ENCODE measurements at places on chromosomes 6 and 20. TPM values are rescaled to one million over a fixed set of nuclear protein-coding genes. Genes with fewer than 3 reads are reported as not detected.

The IRF4 gene
- 1.3 TPM for total RNA-seq

The FNDC1 gene
- not detected for total RNA-seq

GRCh38 chr6:159931112-159931511, 37.8 kb upstream of the IGF2R start:
- H3K4me1 ChIP-seq, result no peaks in the 10 kb centered on the region
- no peak for DNase-seq
- no peak overlapping the region for H3K27ac ChIP-seq
- peaks cover 17% of the 10 kb centered on the region for H3K27me3 ChIP-seq
- H3K4me3 ChIP-seq, result no peak overlapping the region

DNA sequence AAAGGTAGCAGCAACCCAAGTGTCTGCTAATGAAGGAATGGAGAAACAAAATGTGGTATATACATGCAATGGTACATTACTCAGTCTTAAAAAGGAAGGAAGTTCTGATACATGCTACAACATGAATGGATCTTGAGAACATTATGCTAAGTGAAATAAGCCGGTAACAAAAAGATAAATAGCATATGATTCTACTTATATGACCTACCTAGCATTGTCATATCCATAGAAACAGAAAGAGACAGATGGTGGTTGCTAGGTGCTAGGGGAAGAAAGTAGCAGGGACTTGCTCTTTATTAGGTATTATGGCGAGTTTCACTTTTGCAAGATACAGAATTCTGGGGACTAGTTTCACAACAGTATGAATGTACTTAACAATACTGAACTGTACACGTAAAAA, 46.6 kb downstream of the UBR2 start:
- no peak overlapping the region for H3K27ac ChIP-seq
- no peak for DNase-seq
- no peaks in the 10 kb centered on the region for H3K4me1 ChIP-seq
- H3K27me3 ChIP-seq, result no peaks in the 10 kb centered on the region

DNA sequence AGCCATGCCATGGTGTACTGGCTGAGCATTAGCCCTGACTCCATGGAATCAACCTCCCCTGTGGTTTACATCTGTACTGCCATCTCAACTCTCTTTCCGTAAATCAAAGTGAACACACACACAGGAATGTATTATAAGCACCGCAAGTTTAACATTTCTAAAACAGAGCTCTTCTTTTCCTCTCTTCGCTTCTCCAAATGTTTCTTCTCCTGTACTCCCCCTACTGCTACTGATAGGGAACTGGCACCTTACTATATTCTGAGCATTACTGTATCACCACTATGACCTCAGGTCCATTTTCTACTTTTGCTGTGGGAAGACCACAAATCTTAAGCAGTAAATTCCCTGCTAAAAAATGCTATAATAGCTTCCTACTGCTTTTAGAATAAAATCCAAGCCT, 101.2 kb downstream of the NUS1 start:
- no peak overlapping the region for H3K27ac ChIP-seq
- DNase-seq, result no peak
- H3K4me1 ChIP-seq, result no peaks in the 10 kb centered on the region
- no peak overlapping the region for H3K4me3 ChIP-seq
- no peaks in the 10 kb centered on the region for H3K36me3 ChIP-seq
- H3K27me3 ChIP-seq, result peaks cover 2% of the 10 kb centered on the region

- no peak overlapping the region for H3K4me3 ChIP-seq
- no peak for DNase-seq
- peaks cover 86% of the 10 kb centered on the region for H3K36me3 ChIP-seq
- H3K27ac ChIP-seq, result no peak overlapping the region
- H3K27me3 ChIP-seq, result no peaks in the 10 kb centered on the region
Measured at GRCh38 chr20:41167118-41167470, 29.8 kb downstream of the PLCG1 start.
